ENCODE measurements at places on chromosomes 11 and 22. TPM values are rescaled to one million over a fixed set of nuclear protein-coding genes. Genes with fewer than 3 reads are reported as not detected.

Gene KCNJ1
- total RNA-seq, result not detected

Gene VSTM5
- 0.23 TPM for total RNA-seq

GRCh38 chr11:118418766-118419165 is 17.4 kb downstream of the ATP5MG start:
- H3K27ac ChIP-seq, result no peak overlapping the region
- H3K4me1 ChIP-seq, result peaks cover 4% of the 10 kb centered on the region
- DNase-seq, result no peak
- H3K27me3 ChIP-seq, result no peaks in the 10 kb centered on the region

DNA sequence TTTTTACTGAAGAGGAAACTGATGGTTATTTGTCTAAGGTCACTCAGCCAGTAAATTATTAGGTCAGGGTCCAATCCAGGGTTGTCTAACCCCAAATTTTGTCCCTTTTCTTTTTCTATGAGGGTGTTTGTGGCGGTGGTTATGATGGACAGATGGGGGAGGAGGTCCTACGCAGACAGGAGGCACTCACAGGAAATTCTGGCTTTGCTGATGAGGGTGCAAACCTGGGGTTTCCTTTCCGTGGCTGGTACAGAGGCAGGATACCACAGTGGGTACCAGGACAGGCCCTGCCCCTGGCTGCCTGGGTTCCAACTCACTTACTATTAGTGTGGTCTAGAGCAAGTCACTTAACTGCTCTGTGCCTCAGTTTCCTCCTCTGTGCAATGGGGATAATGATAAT is 91.0 kb downstream of the RRM1 start:
- no peak for DNase-seq
- H3K27ac ChIP-seq, result no peak overlapping the region
- peaks cover 14% of the 10 kb centered on the region for H3K4me1 ChIP-seq

DNA sequence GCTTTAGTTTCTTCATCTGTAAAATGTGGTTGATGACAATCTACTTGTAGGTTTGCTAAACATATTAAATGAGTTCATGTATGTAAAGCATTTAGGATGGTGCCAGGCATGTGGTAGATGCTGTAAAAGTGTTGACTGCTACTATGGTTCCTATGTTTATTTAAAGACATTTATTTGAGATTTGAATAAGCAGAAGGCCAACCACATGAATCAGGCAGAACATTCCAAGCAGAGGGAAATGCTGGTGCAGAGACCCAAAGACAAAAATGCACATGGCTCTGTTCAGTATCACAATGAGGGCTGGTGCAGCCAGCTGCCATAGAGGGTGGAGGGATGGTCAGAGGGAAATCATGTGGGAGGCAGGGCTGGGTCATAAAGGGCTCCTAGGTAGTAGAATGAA is 156.2 kb upstream of the PDGFD start:
- H3K4me3 ChIP-seq, result no peak overlapping the region
- no peak for DNase-seq
- H3K36me3 ChIP-seq, result no peaks in the 10 kb centered on the region
- no peaks in the 10 kb centered on the region for H3K4me1 ChIP-seq
